H9 (cell line): ENCODE measurements at places on chromosomes 16 and 17. TPM values are rescaled to one million over a fixed set of nuclear protein-coding genes. Genes with fewer than 3 reads are reported as not detected.

The TCAP gene
- 2.1 and 2.5 TPM in 2 replicates for total RNA-seq

- peak; percentile 96 for DNase-seq
Observed at GRCh38 chr17:35242805-35243560, at the start of gene SLFN5. Gene SLFN5 (plus strand): TSS chr17:35243072. CDS start chr17:35258691, 15,619 bp downstream.

GRCh38 chr16:76059186-76059585, 218.0 kb upstream of the CNTNAP4 start:
- no peak for DNase-seq

DNA sequence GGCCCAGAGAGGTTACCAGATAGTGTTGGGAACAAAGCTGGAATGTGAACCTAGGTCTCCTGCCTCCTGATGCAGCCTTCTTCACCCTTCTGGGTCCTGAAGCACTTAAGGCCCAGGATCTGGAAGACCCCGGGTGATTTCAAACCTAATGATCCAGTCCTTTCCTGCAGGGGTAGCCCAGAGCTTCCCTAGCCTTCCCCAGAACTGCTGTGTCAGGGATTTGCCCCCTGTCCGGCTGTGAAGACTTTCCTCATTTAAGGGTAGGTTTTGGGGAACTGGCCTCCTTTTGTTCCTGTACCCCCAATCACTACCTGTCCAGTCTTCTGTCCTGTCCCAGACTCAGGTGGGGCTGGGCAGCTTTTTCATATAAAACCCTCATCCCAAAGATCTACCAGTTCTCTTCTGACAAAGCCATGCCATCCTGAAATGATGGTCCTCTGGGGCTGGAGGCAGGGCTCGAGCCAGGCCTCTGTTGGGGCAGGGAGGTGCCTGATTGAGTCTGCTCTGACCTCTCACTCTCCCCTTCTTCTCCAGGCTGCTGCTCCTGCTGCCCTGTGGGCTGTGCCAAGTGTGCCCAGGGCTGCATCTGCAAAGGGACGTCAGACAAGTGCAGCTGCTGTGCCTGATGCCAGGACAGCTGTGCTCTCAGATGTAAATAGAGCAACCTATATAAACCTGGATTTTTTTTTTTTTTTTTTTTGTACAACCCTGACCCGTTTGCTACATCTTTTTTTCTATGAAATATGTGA, 1.3 kb downstream of the MT1X start:
- DNase-seq = no peak

DNA sequence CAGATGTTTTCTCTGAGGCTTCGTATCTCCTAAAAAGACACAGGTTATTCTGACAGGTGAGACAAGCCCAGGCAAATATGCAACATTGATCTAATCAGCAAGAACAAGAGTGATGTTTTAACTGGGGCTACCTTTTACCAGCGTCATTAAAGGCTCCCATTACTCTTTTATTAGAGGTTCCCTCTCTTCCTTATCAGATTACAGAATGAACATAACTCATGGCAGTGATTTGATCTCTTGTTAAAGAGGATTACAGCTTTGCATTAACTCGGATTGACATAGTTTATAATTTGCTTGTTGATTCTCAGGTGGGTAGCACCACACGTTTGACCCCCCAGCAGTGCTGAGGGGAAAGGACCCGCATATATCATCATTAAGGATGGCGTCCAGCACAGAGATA, 90.5 kb downstream of the AATF start:
- DNase-seq = no peak

DNA sequence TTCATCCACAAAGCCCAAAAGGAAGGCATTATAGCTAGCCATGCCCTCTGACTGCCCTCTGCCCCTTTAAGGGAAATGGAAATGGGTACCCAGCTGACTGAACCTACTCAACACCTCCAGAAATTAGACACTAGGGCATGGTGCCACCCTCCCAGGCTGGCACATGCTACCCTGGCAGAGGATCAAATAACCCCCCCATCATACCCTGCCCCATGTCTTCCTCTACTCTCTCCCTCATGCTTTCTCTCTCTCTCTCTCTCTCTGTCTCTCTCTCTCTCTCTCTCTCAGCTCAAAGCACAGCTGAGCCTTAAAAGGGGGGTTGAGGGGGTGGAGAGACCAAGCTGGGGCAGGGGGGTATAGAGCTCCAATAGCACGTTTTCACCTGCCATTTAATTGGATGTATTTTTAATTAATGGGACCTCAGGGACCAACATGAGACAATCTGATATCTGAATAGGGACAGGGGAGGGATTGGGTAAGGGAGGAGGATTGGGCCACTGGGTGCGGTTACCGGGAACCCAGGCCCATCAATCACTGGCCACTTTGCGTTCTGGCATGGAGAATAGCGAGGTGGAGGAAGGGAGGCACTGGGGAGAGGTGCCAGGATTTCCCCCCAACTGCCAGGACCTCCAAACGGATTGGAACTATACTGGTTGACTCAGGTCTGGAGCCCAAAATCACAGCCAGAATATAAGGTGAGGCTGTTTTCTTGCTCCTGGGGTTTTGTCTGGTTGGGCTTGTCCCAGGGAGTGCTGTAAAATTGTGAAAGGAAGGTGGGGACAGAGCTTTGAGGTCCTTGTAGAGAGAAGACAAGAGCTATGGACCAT, 57.8 kb downstream of the NEUROD2 start:
- DNase-seq = no peak

The DNAJC7 gene
- 135 and 141 TPM in 2 replicates for total RNA-seq
